Fibroblast of pulmonary artery (primary cell): ENCODE measurements at places on chromosomes 2 and 18.
A peak's percentile ranks its signal among the peaks of the same experiment; 100 is the strongest.

DNA sequence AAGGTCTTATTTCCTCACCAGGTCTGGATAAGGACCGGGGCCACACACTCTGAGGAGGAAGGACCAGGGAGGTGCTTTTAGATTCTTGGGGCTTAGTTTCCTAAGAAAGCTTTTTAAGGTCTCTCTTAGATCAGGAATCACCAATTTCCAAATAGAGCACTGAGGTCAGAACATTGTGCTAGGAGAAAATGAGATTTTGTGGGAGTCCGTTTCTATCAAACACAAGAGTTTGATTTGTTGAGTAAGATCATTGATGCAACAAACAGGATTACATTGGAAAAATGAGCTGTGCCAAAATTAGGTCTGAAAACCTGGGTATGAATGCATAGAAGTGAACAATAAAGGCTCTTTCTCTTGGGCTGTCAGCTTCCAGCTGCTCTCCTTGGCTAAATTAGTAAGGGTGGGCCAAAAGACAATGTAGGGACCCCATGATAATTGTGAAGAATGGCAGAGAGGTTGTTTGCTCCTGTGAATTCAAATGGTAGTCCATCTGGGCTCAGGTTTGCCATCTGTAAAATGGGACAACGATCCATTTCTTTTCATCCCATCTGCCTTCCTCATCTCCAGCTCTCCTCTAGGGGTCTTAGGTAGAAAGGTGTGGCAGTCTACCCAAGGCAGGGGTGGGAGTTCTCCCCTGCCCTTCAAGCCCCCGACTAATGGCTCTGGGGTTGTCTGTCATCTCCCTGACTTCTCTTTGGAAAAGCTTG is 20.0 kb downstream of the IGFBP2 start:
- DNase-seq = no peak

- no peak for DNase-seq
These were observed 142.0 kb downstream of the PRKCE start for GRCh38 chr2:45793305-45793962.

DNA sequence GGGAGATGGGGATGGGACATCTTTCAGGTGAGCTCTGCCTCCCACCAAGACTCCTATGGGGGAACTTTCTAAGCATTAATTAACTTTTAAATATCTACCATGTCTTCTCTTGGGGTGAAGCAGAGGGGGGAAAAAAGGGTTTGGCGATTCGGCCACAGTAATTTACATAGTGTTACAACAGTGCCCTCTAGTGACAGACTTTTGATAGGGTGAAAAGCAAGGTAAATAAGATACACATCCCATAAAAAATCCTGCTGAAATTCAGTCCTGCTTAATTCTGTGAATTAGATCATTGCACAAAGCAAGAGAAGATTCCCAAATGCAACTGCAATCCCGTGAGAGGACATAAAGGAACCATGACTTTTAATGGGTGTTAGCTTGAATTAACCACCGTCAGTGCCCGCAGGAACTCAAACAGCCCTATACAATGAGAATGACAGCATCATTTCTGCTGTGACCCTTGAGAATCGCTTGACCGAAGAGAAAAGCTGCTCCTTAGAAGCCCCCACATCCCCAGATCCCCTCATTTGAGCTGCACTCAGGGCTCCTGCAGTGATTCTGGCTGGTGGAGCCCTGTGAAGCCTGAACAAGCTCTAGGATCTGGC is 32.8 kb downstream of the FAM124B start:
- DNase-seq = peak; percentile 65

GRCh38 chr2:112255875-112256274 is 1.0 kb upstream of the ZC3H8 start:
- DNase-seq = peak; percentile 21

- DNase-seq = no peak
These were observed 34.8 kb downstream of the APOB start for GRCh38 chr2:21008790-21009661.

DNA sequence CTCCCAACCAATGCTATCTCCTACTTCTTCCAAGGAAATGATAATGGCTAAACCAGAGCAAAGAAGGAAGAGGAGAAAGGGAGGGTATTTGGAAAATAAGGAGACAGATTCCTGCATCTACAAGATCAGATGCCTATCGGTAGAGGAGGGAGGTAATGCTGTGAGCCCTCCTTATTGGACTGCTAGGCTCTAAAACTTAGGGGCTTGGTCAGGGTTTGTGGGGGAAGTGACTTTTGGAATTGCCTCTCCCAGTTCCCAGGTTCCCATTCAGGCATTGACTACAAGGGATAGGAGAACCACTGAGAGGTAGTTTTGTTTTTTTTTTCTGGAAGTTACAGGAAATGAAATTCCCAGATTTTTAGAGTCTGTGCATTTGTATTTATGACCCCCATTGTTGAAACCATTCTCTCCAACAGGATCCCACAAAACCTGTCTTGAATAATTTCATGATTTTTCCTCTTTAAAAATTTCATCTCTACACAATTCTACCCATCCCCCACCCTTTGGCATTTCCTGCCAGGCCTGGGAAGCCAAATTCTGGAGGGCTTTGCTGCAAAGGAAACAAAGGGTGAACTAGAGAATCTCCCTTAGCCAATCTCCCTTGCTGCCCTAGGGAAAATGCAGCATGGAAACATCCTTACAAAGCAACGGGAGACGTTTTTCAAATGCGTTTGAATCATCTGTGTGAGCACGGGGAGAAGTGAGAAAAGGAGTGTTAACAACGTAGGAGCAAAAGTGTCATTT is 282.1 kb upstream of the EPAS1 start:
- peak; percentile 89 for DNase-seq

GRCh38 chr2:8204711-8205110 is 477.1 kb upstream of the ID2 start:
- DNase-seq = no peak

DNA sequence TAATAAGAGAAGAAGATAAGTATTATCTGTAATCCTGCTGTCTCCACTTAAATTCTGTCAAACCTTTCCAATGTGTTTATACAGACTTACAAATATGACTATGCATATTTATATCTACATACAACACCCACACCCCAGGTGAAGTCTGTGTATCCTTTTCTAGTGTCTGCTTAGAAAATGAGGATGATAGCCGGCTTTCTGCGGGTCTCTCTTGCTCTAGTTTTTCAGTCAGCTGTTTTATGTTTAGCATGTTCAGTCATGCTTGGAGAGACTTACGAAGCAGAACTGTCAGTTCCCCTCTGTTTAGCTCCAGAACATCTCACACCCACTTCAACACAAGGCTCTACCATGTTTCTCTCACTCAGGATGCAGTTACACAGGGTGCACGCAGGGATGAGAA is 137.3 kb upstream of the NFATC1 start:
- DNase-seq = no peak

DNA sequence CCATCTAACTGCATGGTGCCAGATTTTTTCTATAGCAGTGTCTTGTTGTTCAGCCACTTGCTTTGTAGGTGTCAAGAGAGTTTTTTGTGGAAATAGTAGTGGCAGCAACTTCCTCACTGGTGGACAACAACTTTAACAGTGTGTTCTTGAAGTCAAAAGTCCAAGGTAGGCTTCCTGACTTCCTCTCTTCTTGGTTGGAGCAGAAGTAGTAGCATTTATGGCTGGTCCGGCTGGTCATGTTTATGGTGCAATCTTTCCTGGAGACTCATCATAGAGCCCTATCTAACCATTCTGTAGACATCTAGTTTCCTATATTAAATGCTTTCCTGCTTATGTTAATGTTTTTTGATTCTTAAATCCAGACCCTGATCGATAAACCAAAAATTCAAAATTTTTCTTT is 11.7 kb downstream of the GPR75 start:
- no peak for DNase-seq
